CD4-positive, alpha-beta T cell treated with Interleukin-4 for 1 hour (primary cell): ENCODE measurements at places on chromosomes 2 and 18.
A peak's percentile ranks its signal among the peaks of the same experiment; 100 is the strongest.

DNA sequence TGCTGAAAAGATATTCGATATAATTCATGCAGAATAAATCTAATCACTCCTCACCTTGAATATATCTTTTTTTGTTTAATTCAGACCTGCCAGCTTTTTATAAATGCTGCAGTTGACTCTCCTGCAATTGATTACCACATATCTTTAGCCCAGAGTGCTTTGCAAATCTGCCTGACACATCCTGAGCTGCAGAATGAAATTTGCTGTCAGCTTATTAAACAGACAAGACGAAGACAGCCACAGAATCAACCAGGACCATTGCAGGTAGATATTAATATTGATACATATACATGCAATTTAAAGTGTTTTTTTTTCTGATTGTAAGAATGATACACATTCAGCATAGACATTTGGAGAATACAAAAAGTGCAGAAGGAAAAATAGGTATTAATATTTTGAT is 35.6 kb upstream of the DYNC2LI1 start:
- no peak for DNase-seq

GRCh38 chr2:201781557-201782051 is 871 bp upstream of the ALS2 start:
- peak; percentile 7 for DNase-seq

DNA sequence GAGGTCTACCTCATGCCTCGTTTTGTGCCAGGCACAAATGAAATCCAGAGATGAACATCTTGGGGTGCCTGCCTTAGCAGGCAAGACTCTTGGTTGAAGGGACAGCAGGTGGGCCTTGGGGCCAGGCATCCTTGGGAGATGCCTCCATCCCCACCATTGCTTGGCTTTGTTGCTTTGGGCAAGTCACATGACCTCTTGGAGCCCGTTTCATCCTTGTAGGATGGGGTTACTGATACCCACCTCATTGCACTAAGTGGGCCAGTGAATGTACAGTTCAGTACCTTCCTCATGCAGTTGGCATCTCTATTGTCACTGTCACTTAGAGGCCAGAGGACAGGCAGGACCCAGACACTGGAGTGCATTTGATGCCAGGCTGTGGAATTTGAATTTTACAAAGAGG is 195.5 kb downstream of the LDLRAD4 start:
- DNase-seq: no peak

- no peak for DNase-seq
Observed at GRCh38 chr2:54438271-54438670, 17.9 kb upstream of the SPTBN1 start.

- no peak for DNase-seq
Observed at GRCh38 chr2:30287190-30287840, 56.0 kb downstream of the LBH start.

- DNase-seq: no peak
Observed at GRCh38 chr2:6654279-6654678, 211.4 kb downstream of the CMPK2 start.
